Posterior cingulate gyrus (tissue), 11 donors: ENCODE measurements at places on chromosomes 4 and X.

DNA sequence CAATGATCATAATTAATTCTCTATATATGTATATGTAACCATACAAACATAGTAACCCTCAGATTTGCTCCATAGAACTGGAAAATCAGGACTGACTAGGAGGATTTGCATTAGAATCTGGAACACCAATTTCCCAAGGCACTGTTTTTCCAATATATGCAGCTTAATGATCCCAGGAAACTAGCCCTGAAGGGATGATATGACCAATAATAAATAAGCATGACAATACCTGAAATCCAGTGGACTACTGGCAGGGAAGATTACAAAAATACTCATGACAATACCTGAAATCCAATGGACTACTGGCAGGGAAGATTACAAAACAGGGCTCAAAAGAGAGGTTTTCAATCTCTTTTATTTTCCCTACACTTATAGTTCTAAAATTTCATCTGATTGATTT lies 98.4 kb downstream of the PCDH7 start:
- no peak for DNase-seq

DNA sequence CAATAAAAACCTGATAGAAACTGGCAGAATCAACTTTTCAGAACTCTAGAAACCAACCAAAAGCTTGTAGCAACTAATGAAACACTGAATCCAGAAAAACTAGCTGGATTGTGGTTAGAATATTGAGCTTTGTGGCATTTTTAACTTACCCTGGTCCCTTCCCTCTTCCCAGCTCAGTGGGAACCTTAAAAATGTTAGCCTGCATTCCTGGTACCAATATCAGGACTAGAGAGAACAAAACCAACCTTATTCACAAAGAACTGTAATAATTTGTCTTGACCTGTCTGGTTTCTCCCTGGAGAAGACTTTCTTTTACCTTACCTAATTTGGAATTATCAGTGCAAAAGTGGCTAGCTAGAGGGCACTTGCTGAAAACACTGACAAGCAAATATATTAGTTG lies 21.2 kb downstream of the SH3D19 start:
- no peak for DNase-seq

DNA sequence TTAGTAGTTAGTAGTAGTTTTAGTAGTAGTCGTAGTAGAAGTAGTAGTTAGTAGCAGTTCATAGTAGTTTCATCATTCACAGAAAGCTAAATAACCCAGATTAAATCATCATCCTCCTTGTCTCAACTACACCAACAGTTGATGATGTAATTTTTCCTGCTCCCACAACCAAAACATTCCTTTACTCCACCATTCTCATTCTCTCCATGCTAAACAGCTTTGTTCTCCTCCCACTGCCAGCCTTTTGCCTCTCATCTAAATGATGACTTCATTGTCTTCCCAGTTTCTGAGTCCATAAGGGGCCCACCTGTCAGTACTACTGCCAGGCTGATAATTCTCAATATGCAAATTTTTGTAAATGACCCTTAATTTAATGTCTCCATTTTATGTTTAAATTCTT lies 68.9 kb downstream of the ARHGAP24 start:
- DNase-seq = no peak

DNA sequence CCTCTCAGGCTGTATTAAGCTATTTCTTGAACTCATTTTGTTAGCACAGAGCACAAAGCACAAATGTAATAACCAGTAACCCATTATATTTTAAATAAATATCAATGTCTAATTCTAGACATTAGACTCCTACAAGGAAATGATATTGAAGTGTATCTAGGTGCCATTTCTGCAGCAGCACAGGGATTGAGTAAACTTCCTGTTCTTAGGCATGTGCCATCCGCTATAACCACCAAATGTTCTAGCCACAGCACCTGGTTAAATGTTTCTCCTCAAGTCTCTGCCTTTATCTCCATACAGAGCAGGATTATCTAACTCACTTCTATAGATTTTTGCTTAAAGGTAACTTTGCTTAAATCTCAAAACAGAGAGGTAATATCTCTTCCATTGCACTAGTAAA lies 51.4 kb downstream of the SGMS2 start:
- DNase-seq = no peak

- DNase-seq = no peak
Observed at GRCh38 chrX:154596290-154596929, 11.5 kb downstream of the CTAG1A start.

DNA sequence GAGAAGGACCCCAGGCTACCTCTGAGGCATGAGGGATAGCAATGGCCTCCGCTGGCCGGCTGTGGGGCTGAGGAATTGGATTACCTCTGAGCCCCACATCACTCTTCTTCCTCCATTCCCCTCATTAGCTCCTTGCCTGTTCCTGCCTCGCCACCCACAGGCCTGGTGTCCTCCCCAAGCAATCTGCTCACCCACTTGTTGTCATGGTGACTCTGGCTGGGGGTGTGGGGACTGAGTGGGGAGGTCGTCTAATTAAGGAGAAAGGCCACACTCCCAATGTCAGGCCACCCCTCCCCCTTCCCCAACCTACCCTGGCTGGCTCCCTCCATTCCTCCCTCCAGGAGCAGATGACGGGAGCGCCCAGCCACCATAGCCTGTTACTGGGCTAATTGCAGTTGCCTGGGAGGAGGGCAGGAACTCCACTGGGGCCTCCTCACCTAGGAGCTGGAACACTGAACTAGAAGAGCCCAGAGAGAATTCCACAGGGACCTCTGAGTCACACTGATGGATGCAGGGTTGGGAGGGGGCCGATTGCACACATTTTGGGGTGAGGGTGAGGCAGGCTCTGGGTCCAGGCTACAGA lies 20.7 kb downstream of the NALF2 start:
- no peak for DNase-seq

GRCh38 chrX:146278381-146278780 lies 460.8 kb downstream of the SLITRK2 start:
- no peak for DNase-seq

- no peak for DNase-seq
Observed at GRCh38 chr4:109629775-109630174, 69.7 kb downstream of the MCUB start.

GRCh38 chr4:101393256-101393655 lies 45.9 kb upstream of the PPP3CA start:
- DNase-seq = no peak

- DNase-seq = no peak
Observed at GRCh38 chr4:164876700-164877324, at the start of gene APELA. APELA (plus strand) TSS chr4:164877178; CDS start chr4:164877332, 154 bp downstream.

DNA sequence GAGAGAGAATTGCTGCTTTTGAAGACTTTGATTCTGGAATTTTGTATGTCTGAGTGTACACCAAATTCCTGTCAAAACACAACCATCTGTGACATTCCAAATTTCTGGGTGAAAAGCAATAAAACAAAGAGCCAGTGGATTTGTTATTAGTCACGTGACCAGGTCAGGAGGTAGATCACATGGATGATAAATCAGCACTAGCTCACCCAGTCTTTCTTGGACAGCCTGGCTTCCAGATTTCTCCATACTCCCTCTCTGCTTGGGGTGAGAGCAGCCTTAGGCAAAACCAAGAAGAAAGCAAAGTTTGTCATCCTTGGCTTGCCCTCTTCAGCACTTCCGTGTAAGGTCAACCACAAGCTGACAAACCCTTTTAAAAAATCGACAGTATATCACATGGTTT lies 194.2 kb downstream of the CLCN4 start:
- no peak for DNase-seq

DNA sequence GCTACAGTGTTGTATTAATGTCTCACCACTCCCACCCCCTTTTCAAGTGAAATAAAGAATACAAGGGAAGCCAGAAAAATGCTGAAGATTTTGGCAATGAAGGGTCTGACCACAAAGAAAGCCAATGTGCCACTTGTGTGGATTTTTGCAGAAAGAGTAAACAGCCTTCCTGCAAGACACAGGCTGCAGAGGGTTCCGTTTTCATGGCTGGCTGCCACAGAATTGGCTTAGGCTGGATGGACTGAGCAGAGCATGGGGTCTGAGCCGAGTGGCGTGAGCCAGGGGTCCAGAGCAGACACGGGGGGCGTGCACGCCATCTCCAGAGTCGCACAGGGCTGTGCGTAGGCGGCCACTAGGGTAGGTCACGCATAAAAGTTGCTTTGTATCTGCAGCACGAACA lies 69.2 kb downstream of the MTNR1A start:
- DNase-seq = no peak

- no peak for DNase-seq
Observed at GRCh38 chrX:8504451-8504850, 39.8 kb downstream of the VCX3B start.

- no peak for DNase-seq
Observed at GRCh38 chr4:182192511-182193181, 50.6 kb upstream of the TENM3 start.

GRCh38 chr4:132557660-132558059 lies 591.4 kb upstream of the PCDH10 start:
- no peak for DNase-seq

DNA sequence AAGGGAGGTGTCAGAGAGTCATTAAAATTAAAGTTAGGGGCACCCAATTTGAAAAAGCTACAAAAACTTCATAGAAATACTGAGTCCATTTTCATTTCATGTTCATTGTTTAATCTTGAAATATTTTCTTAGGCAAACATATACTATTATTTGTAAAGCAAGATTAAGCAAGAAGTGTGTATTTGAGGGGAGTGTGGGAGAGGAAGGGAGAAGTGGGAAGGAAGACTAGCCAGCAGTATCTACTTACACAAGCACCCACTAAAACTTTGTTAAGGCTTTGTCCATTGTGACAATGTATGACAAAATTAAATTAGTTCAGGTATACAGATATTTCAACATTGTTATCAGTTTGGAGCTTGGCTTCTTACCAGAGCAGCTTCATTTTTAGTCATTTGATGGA lies 222.9 kb downstream of the ARHGAP24 start:
- no peak for DNase-seq

DNA sequence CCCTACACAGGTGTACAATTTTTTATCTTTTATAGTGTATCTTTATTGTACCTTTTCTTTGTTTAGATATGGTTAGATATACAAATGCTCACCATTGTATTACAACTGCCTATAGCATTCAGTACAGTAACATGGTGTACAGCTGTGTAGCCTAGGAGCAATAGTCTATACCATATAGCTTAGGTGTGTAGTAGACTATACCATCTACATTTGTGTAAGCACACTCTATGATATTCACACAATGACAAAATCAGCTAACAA lies 80.3 kb downstream of the FAM13A start:
- DNase-seq = no peak

DNA sequence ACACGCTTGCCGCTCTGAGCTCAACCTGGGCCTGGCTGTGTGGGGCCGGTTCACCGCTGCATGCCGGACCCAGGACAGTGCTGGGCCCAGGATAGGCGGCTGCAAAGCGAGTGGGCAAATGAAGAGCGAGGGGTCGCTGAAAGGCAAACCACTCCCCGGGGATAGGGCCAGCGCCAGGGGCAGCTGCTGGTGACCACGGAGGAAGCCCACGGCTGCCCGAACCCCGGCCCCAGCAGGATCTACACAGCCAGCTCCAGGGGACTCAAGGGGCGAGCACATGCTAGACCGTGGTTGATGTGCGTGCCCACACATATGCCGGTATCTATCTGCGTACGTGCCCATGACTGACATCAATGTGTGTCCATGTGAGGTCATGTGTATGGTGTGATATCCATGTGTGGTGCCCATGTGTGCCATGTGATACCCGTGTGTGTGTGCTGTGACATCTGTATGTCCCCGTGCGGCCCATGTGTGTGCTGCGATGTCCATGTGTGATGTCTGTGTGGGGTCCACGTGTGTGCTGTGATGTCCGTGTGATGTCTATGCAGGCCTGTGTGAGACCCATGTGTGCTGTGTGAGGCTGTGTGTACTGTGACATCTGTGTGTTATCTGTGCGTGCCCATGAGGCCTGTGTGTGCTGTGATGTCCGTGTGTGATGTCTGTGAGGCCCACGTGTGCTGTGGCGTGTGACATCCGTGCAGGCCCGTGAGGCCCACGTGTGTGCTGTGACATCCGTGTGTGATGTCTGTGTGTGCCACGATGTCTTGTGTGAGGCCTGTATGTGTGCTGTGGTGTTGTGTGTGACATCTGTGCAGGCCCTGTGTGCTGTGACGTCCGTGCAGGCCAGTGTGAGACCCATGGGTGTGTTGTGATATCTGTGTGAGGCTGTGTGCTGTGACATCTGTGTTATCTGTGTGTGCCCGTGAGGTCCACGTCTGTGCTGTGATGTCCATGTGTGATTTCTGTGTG lies 24.8 kb downstream of the CTBP1 start:
- no peak for DNase-seq

DNA sequence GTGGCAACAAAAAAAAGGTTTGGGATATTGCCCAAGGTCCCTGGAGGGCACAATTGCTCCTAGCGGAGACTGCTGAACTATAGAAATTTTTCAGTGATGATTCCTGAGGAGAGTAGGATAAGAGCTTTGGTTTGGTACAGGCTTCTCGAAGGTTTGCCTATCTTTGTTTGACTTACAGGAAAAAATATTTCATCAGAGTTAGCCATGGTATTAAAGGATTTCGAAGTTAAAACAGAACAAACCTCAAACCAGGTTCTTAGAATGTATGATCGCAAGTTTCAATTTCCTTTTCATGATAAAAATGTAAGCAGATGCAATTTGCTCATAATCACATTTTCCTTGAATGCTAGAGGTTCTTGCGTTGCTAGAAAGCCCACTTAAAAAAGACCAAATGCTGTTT lies 1.7 kb downstream of the EGFL6 start:
- no peak for DNase-seq

GRCh38 chrX:133849676-133850075 lies 135.7 kb downstream of the GPC3 start:
- DNase-seq = no peak
